Bladder microvascular endothelial cell (primary cell): ENCODE measurements at places on chromosomes 11 and 22. TPM values are rescaled to one million over a fixed set of nuclear protein-coding genes. Genes with fewer than 3 reads are reported as not detected.

GP1BB gene
- total RNA-seq, result 0.65 and 3.3 TPM in 2 replicates

GGT1 gene
- 0.97 and 1.7 TPM in 2 replicates for total RNA-seq

DSCAML1 gene
- total RNA-seq, result not detected in 2 replicates

CATSPER1 gene
- 0.16 TPM in 1 of 2 replicates, not detected in the other for total RNA-seq

TMEM45B gene
- total RNA-seq, result 0.16 and 1.6 TPM in 2 replicates

TSPAN18 gene
- total RNA-seq, result 17.6 and 66.3 TPM in 2 replicates

KCNJ1 gene
- under 0.01 and 0.06 TPM in 2 replicates for total RNA-seq

BARX2 gene
- total RNA-seq, result not detected in 2 replicates

LMNTD2 gene
- 1.2 and 1.8 TPM in 2 replicates for total RNA-seq

RTN4RL2 gene
- 0.19 TPM in 1 of 2 replicates, not detected in the other for total RNA-seq

RFPL1 gene
- total RNA-seq, result not detected in 2 replicates

TYR gene
- not detected in 2 replicates for total RNA-seq

EEF1G gene
- 1,133 and 1,197 TPM in 2 replicates for total RNA-seq

LMO2 gene
- total RNA-seq, result 53.1 and 55.9 TPM in 2 replicates

RIMBP3B gene
- total RNA-seq, result 0.19 TPM in 1 of 2 replicates, not detected in the other

CRYBB1 gene
- not detected in 2 replicates for total RNA-seq

CHID1 gene
- total RNA-seq, result 26.4 and 52.3 TPM in 2 replicates

PTPRCAP gene
- 0.49 and 1.1 TPM in 2 replicates for total RNA-seq

SLC25A18 gene
- total RNA-seq, result not detected in 2 replicates

SYCE3 gene
- not detected in 2 replicates for total RNA-seq

TRIM29 gene
- 0.06 TPM in 1 of 2 replicates, not detected in the other for total RNA-seq

KLHL35 gene
- total RNA-seq, result 1.5 and 1.6 TPM in 2 replicates

CCDC87 gene
- under 0.01 and 0.13 TPM in 2 replicates for total RNA-seq

ADORA2A gene
- 13.4 and 14.2 TPM in 2 replicates for total RNA-seq

OR6T1 gene
- total RNA-seq, result not detected in 2 replicates

OR2AT4 gene
- total RNA-seq, result not detected in 2 replicates

GPR83 gene
- under 0.01 TPM in 2 replicates for total RNA-seq

PSMA1 gene
- 140 and 171 TPM in 2 replicates for total RNA-seq

PTPN5 gene
- not detected in 2 replicates for total RNA-seq

IGSF22 gene
- total RNA-seq, result 0.06 TPM in 1 of 2 replicates, not detected in the other

HPX gene
- total RNA-seq, result 0.32 and 0.57 TPM in 2 replicates

SHISA8 gene
- total RNA-seq, result not detected in 2 replicates

CSNK2A3 gene
- 0.81 and 7.4 TPM in 2 replicates for total RNA-seq

CRYBB3 gene
- not detected in 2 replicates for total RNA-seq

CBLIF gene
- total RNA-seq, result not detected in 2 replicates
